ENCODE measurements at places on chromosomes 4 and X. TPM values are rescaled to one million over a fixed set of nuclear protein-coding genes. Genes with fewer than 3 reads are reported as not detected.

Gene KCND1
- 0.36 TPM for total RNA-seq

Gene KLHL5
- 89.5 TPM for total RNA-seq

Gene CXCL10
- total RNA-seq: not detected

Gene MAGED1
- total RNA-seq: 187 TPM

Gene TMEM154
- 20.7 TPM for total RNA-seq

Gene EPHA5
- not detected for total RNA-seq

Gene PFKFB1
- total RNA-seq: 0.07 TPM

Gene OPRPN
- not detected for total RNA-seq

Gene ATP1B4
- not detected for total RNA-seq

Gene SSX3
- not detected for total RNA-seq

Gene ARR3
- not detected for total RNA-seq

Gene CLRN2
- not detected for total RNA-seq
